ENCODE measurements at places on chromosomes 4 and X.
A peak's percentile ranks its signal among the peaks of the same experiment; 100 is the strongest.

- DNase-seq = no peak
Measured at GRCh38 chrX:100748108-100748507, 16.2 kb upstream of the SYTL4 start.

DNA sequence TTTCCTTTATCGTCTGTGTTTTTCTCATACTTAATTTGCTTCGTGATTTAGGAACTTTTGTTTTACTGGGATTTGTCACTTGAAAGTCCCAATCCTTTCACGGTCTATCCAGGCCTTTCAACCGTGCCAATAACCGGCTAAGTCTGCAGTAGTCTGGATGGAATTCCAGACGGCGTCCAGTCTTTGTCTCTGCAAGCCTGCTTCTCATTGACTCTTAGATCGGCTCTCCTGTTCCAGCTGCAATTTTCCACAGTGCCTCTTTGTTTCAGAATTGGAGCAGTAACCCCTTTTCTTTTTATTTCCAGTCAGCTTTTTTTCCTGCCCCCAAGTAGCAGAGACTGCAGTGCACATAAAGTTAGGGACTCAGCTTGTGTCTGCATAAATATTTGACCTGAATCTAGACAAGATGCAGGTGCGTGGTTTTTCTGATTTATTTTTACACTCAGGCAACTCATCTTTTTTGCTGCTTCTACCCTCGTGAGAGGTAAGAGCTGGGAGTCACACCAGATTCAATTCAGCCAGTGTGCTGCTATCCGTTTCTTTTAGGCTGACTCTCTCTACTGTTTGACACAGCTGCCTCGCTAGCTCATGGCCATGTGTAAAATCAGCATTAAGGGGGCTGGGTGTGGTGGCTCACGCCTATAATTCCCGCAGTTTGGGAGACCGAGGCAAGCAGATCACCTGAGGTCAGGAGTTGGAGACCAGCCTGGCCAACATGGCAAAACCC lies 37.4 kb upstream of the DHRSX start:
- DNase-seq = no peak

DNA sequence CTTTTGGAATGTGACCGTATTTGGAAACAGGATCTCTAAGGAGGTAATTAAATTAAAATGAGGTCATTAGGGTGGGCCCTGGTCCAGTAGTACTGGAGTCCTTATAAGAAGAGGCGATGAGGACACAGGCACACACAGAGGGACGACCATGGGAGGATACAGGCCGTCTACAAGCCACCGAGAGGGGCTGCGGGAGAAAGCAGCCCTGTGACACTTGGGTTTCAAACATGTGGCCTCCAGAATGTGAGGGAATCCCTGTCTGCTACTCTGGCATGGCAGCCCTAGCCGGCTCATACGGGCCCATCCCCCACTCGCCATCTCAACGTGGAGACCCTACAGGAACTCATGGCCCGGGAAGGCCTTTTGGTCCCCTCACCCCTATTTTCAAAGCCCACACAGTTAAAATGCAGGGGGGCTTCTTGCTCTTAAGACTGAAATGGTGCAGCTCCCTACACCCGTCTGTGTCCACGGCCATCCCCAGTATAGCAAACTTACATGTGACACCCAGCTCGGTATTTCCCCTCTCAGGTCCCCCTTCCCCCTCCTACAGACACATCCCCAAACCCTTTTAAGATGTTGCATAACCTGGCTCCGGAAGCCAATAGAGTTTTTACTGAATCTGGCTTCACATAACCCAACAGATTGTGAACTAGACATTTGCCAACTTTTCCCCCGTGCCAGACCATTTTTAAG lies 124.1 kb upstream of the TBL1X start:
- DNase-seq = peak; percentile 55

DNA sequence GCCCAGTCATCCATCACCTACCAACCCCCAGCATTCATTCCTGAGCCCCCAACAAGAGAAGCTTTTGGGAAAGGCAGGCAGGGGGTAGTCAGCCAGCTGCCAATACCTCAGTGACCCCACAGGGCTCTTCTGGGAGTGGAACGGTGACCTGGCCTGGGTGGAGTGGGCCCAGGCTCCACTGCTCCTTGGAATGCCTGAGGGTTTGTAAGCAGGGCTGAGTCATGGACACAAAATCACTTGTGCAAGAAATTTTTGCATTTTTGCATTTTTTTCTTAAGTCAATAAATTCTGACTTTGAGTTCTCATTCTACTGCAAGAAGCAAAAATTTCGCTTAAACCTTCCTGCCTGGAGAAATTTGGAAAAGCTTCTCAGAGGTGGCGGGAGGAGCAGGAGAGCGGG lies 18.5 kb downstream of the SORCS2 start:
- no peak for DNase-seq

DNA sequence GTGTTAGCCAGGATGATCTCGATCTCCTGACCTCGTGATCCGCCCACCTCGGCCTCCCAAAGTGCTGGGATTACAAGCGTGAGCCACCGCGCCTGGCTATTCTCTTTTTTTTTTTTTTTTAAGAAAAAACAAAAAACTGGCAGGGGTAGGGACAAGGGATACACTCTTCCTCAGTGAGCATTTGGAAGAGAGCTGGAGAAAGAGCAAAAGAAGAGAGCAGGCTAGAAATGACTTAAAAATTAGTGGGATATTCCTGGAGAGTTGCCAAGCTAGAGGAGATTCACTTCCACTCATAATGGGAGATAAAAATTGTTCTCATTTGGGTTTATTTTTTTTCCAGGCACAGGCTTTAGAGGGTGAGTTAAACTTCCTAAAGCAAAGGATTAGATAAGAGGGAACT lies 140.0 kb upstream of the SCML1 start:
- DNase-seq = no peak

- no peak for DNase-seq
Measured at GRCh38 chr4:110108422-110108821, 90.0 kb downstream of the ELOVL6 start.

DNA sequence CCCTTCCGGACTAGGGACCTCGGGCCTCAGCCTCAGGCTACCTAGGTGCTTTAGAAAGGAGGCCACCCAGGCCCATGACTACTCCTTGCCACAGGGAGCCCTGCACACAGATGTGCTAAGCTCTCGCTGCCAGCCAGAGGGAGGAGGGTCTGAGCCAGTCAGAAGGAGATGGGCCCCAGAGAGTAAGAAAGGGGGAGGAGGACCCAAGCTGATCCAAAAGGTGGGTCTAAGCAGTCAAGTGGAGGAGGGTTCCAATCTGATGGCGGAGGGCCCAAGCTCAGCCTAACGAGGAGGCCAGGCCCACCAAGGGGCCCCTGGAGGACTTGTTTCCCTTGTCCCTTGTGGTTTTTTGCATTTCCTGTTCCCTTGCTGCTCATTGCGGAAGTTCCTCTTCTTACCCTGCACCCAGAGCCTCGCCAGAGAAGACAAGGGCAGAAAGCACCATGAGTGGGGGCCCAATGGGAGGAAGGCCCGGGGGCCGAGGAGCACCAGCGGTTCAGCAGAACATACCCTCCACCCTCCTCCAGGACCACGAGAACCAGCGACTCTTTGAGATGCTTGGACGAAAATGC lies at the start of gene WAS:
Gene WAS, plus strand, starts transcription at position 389 of the 572 bp plus-strand sequence. Its CDS starts 55 bp downstream, at position 444.
- peak; percentile 55 for DNase-seq

GRCh38 chr4:5376015-5376414 lies 324.7 kb downstream of the STK32B start:
- no peak for DNase-seq

DNA sequence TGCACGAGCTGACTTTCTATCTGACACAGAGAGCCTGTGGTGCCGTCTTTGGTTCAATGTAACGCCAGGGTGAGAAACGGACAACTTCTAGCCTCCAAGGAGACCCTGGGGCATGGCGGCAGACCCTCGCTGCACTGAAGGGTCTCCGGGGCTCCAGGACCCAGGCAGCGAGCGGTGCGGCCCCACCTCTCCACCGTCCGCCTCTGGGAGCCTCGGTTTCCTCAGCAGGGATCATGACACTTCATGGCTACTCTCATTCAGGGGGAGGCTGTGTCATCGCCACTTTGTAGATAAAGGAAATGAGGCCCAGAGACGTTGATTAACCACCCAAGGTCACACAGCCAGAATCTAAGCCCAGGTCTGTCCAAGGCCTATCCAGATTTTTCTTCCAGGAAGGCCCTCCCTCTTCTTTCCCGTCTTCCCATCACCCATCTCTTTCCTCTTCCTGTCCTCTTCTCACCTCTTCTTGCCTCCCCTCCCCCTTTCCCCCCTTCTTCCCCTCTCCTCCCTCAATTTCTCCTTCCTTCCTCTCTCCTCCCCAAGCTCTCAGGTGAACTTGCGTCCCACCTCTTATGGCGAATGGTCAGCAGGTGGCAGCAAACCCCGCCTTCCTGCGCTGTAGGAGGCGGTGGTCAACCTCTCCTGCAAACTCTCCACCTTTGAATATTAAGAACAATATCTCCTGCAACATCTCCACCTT lies 69.3 kb upstream of the HMX1 start:
- no peak for DNase-seq

- no peak for DNase-seq
Measured at GRCh38 chr4:73099143-73099542, 29.6 kb upstream of the COX18 start.

- DNase-seq = no peak
Measured at GRCh38 chr4:7731437-7731836, 208.2 kb downstream of the AFAP1 start.

DNA sequence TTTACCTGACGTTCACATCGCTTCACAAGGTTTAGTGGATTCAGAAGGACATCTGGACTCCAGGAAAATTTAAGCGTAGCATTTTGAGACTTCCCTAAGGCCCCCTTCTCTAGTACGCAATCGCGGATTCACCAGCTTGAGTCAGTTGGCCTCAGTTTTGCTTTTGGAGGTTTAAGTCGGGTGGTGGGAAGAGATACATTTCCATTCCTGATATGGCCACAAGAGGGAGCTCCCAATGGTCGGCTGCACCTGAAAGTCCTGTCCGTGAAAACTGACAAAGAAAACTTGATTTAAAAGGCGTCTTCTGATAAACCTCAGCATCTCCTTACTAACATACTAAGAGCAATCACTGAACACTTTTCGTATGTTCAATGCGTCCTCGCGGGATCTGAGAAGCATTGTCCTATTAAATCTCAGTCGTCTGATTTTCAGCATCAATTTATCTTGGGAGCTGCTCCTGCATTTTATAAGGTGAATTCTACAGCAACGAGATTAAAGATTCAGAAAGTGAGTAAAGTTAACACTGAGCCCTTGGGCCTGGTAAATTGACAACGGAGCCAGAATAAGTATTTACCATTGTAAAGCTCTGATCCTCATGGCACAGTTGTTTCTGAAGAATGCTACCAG lies 50.6 kb downstream of the LGI2 start:
- peak; percentile 52 for DNase-seq

All from CD4-positive, alpha-beta T cell treated with Interleukin-15 for 4 hours (primary cell).